ENCODE measurements at places on chromosomes 2 and 18.

DNA sequence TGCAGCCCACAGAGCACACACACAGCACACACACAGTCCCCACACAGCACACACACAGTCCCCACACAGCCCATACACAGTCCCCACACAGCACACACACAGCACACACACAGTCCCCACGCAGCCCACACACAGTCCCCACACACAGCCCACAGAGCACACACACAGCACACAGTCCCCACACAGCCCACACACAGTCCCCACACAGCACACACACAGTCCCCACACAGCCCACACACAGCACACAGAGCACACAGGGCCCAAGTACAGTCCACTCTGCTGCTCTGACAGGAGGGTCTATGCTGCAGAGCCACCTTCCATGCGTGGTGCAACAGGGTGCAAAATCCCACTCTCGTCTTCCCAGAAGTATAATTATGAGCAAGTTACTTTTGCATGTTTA is 240.5 kb upstream of the SALL3 start:
- DNase-seq: no peak

DNA sequence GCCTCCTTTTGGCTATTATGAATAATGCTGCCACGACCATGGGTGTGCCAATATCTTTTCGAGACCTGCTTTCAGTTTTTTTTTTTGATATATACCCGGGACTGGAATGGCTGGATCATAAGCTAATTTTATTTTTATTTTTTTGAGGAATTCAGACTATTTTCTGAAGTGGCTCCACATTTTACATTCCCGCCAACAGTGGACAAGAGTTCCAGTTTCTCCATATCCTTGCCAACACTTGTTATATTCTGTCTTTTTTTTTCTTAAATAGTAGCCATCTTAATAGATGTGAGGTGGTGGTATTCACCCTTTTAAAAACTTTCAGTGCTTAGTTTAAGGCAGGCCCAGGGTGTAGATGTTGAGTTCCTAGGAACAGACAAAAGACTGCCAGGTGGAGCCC is 11.8 kb downstream of the LPIN1 start:
- DNase-seq: no peak

GRCh38 chr18:45198526-45198925 is 416.8 kb upstream of the SLC14A2 start:
- DNase-seq: peak; percentile 12

- DNase-seq: no peak
These were observed 150.4 kb upstream of the CDH19 start for GRCh38 chr18:66754335-66754734.

DNA sequence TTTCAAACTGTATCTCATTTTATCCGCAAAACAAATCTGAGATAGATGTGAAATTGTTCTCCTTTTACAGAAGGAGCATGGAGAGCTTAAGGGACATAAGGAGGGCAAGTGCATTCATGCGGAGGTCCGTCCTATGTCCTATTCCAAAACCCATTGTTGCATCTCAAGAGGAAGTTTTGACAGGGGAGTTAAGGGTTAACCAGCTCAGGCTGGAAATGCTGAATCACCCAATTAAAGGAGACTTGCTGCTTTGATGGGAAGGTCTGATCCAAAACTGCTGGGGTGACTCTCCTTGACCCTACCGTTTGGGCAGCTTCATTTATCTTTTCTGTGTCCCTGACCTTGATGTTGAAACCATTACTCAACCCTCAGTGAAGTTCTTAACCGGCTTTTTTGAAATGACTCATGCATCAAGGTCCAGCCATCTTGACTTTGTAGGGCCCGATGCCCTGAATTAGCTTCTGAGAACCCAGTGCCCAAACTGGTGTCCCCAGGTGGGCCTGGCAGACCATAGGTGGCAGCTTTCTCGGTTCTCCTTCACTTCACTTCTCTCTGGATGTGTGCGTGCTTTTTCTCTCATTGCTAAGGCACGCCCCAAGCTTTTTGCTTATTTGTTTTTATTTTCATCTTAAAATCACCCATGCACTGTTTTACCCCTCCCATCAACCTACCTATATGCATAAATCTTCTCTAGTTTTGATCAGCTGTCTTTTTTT is 15.9 kb upstream of the TXNDC2 start:
- peak; percentile 75 for DNase-seq
